ENCODE measurements at places on chromosomes 7 and 10.

- DNase-seq, result no peak
Measured at GRCh38 chr7:22557167-22557566, 57.2 kb upstream of the STEAP1B start.

DNA sequence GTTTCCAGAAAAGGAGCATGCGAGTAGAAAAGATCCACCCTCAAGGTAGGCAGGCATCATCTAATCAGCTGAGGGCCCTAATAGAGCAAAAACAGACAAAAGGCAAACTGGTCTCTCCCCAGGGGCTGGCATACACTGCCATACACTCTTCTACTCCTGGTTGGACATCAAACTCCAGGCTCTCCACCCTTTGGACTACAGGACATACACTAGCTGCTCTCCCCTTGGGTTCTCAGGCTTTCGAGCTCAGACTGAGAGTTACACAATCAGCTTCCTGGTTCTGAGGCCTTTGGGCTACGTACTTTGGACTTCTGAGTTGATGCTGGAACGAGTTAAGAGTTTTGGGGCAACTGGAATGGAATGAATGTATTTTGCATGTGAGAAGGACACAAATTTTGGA lies 50.9 kb upstream of the TM9SF3 start:
- DNase-seq, result no peak

DNA sequence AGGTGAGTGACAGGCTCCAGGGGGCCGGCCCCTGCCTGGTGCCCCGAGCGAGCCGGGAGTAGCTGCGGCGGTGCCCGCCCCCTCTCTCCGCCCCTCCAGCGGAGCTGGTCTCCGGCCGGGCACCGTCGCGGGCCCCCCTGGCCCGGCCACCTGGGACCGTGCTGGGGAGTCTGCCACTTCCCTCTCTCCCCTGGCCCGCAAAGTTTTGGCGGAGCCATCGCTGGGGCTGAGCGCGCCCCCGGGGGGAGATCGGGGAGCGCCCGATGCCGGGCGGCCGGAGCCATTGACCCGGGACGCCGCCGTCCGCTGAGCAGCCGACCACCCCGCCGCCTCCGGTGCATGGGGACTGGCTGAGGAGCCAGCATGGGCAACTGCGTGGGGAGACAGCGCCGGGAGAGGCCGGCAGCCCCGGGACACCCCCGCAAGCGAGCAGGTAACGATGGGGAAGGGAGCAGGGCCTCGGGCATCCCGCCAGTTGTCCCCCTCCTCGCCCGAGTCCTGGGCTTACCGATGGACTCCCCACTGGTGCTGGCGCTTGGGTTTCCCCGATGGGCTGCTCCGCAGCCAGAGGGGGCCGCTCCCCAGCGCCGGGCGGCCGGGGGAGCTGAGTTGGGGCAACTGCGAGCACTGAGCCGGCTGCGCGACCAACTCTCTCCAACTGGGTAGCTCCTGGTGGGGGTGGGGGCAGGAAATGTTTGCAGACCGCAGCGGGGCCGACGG lies at the start of gene UBTD1:
TSS of gene UBTD1 (plus strand) at position 84 of the 720 bp plus-strand sequence. CDS start at position 364, 280 bp downstream.
- no peak for DNase-seq

DNA sequence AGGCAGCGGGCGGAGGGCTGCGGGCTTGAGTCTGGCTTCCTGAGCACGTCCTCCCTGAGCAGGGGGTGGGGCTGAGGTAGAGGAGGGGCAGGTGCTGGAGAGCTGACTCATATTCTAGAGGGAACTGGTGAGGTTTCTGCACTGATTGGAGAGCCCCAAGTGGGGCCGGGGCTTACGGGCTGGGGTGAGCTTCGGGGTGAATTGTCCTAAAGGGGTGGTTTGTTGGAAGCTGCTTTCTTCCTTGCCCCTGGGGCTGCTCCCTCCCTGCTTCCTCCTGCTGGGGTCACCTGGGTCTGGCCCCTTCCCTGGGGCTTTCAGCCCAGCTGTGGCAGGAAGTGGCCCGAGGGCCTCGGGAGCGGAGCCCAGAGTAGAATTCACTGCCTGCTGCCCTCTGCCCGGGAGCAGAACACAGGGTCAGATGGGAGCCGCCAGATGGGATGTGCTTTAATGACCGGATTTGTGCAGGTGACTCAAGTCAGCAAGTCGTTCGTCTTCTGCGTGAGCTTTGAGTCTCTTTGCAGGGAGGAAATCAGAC lies 48.6 kb downstream of the FAM20C start:
- no peak for DNase-seq

DNA sequence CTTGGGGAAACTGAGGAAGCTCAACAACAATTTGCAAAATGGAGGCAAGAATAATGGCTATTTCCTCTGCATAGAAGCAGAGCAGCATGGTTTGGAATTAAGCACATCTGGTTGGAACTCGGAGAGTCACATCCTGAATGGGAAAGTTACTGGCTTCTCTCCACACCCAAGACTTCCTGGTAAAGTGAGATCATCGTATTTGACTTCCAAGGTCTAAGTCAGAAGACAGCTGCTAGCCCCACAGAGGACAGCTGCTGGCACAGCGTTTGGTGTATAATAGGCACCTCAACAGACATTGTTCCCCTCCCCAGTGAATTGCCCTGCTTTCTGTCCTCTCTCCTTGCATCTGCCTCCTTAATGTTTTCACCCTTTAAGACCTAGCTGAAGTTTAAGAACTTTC lies 37.0 kb upstream of the NRF1 start:
- DNase-seq, result no peak

GRCh38 chr10:22343731-22344130 lies 1.6 kb upstream of the SPAG6 start:
- no peak for DNase-seq

- no peak for DNase-seq
Measured at GRCh38 chr7:11203683-11204082, 230.0 kb downstream of the PHF14 start.

DNA sequence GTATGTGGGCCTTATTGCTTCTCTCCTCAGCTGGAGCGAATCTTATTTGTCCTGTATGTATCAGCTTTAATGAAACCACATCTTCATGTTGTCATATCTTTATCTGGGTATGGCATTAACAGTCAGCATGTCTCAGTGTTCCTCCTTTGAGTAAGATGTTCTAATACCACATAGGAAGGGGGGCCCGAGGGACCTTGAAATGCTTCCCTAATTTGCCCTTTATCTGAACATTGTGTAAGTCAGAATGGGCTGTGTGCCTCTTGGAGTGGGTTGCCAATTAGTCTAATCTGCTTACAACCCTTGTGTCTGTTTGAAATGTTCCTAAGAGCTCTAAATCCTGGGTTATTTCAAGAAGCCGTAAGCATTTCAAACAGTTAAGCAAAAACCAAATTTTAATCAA lies 623.8 kb downstream of the SUGCT start:
- no peak for DNase-seq

DNA sequence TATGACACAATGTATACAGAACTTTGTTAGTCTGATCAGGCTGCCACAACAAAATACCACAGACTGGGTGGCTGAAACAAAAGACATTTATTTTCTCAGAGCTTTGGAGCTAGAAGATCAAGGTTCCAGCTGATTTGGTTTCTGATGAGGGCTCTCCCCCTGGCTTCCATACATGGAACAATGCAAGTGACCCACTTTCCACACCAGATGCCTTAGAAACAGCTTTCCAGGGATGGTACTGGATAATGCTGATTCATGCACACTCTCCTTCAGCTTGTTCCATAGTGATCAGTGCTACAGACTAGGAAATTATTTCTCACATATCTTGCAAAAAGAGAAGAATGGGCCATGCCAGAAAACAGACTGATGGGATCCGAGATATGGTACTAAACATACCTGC lies 1274.9 kb upstream of the SORCS1 start:
- no peak for DNase-seq

- DNase-seq, result no peak
Measured at GRCh38 chr7:22277375-22277774, 79.6 kb downstream of the RAPGEF5 start.

DNA sequence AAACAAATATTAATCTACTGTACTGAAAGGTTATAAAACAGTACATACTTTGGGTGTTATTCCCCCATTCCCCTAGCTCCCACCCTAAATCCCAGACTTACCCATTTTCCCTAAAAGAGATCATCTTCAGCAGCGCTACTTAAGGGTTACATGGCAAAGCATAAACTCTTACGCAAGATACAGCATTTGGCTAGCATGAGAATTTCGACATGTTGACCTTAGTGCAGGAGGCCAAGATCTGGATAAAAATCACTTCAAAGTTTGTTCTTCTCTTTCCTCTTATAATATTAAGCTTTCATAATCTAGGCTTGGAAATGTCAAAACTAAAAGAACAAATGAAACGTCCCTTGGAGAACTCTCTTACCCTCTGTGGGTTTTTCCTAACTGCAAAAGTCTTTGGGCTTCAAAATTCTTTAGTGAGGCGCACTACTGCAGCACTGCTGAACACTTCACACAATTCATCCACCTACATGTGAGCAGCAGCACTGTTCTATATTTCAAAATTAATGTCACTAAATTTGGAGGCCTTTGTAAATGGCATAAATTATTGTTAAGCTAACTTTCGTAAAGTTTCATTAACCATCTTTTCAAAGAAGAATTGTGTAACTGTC lies 59.5 kb upstream of the PDLIM1 start:
- no peak for DNase-seq

DNA sequence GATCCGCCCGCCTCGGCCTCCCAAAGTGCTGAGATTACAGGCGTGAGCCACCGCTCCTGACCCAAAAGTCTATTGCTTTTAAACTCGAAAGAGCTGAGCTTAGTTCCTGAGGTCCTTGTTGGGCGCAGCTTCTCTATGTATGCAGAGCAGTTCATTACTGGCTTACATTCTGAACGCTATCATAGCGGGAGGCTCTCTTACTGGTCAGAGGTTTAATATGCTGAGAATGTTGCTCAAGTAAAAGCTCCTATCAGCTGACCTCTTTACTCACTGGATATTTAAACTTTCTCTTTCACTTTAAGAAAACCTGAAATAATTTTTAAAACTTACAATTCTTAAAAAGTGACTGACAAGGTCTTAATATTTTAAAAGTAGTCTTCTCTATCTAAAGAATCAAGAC lies 160.8 kb upstream of the WNT16 start:
- no peak for DNase-seq

- DNase-seq, result no peak
Measured at GRCh38 chr10:7383442-7383841, 27.4 kb downstream of the SFMBT2 start.

DNA sequence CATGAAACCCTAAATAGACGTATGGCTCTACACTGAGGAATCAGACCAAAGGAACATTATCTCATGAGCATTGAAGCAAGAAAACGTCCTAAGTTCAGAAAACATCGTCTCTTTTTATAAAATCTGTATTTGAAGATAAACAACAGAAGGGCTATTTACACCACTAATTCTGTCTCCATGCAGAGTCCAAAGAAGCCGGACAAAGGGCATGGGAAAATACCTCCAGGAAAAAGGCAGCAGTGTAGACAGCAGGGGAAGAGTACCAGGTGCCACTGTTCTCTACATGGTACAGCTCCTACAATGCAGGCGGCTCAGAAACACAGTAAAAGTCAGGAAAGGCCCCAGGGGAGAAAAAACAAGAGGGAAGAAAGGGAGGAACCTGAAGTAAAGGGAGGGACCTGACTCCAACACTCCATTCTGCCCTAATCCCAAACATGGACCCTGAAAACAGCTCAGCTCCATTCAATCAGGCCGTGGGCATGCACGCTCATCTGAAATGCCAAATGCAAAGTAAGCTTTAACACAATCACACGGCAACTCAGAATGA lies 17.5 kb downstream of the FAM171A1 start:
- no peak for DNase-seq

- DNase-seq, result no peak
Measured at GRCh38 chr10:114684822-114685209, 26.7 kb upstream of the ABLIM1 start.

GRCh38 chr10:35640951-35641675 lies 983 bp downstream of the FZD8 start:
- no peak for DNase-seq

- DNase-seq, result no peak
Measured at GRCh38 chr7:46115410-46115809, 194.3 kb upstream of the IGFBP3 start.

- DNase-seq, result no peak
Measured at GRCh38 chr10:123897146-123897545, 5.5 kb upstream of the CPXM2 start.

DNA sequence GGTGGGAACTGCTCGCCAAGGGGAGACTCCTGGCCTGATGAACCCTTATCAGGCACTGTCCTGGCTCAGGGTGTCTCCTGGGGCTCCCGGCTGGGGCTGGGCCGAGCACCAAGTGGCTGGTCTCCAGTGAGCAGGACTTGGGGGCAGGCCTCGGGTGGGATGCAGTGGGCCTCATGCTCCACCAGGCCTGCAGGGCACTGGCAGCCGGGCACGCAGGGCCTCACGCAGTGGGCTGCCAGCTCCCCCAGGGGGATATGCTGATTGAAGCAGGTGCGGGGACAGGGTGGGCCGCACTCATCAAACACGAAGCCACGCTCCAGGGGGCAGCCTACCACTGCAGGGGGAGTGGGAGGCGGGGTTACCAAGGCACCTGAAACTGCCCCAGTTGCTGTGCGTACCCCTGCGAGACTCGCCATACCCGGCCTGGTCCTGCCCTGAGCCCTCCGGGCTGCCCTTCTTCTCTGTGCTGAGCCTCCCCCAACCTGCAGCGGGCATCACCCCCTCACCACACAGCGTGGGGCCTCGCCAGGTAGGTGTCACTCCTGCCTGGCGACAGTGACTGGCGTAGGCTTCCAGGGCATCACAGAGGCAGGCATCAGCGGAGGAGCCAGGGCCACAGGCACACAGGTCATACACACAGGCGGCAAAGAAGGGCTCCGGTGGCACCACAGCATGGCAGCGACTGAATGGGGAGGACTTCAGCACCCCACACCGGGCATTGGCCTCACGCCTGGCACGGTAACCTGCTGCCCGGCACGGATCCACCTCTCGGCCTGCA lies 14.5 kb downstream of the ATP6V1F start:
- no peak for DNase-seq

All from iPS DF 6.9 (cell line).